ENCODE measurements at places on chromosomes 2 and 18.
A peak's percentile ranks its signal among the peaks of the same experiment; 100 is the strongest.

GRCh38 chr18:31120594-31120993 is 18.4 kb upstream of the DSC2 start:
- no peak for DNase-seq

- no peak for DNase-seq
Observed at GRCh38 chr2:44267796-44268648, 7.3 kb upstream of the SLC3A1 start.

GRCh38 chr2:238790833-238791230 is 57.1 kb upstream of the TWIST2 start:
- DNase-seq: no peak

GRCh38 chr2:162232671-162233070 is 10.6 kb downstream of the FAP start:
- DNase-seq: no peak

- DNase-seq: no peak
Observed at GRCh38 chr2:2321200-2321540, 9.9 kb downstream of the MYT1L start.

GRCh38 chr18:59067873-59068272 is 71.8 kb upstream of the SEC11C start:
- no peak for DNase-seq

GRCh38 chr2:112032689-112033465 is 22.2 kb upstream of the TMEM87B start:
- DNase-seq: no peak

DNA sequence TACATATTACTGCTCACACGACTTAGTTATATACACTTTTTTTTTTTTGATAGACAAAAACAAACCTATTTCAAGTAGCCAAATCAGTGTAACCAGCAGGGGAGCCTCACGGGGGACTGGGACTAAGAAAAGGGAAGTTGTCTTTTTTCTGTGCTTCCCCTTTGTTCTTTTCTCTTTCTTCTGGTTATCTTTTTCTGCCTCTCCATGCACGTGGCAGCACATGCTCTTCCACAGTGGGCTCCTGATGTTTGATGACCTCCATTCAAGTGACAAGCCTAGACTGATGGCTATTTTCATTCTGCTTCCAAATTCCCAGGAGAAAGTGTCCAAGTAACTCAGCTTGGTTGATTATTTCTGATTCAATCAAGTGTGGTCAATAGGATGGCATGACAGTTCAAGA is 98.2 kb upstream of the STK39 start:
- no peak for DNase-seq

GRCh38 chr2:45984896-45985473 is 312.2 kb upstream of the EPAS1 start:
- no peak for DNase-seq

DNA sequence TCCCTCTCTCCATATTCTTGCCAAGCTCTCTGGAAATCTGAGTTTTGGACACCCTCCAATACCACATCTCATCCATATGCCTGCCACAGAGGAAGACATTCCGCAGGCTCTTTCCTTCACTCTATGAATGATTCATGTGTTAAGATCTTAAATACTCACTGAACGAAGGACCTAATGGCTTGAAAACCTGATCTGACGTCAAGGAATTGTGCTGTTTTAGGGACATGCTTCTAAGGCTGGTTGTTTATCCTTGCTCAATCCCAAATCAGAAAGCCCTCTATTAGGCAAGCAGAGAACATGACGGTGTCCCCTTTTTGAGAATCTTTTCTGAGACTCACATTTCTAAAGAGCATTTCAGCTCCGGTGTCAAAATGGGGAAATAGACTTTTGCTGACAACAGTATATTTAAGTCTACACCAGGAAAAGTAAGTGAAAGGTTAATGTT is 83.7 kb upstream of the GALNT5 start:
- no peak for DNase-seq

GRCh38 chr18:70154591-70155194 is 50.8 kb downstream of the RTTN start:
- no peak for DNase-seq

- DNase-seq: no peak
Observed at GRCh38 chr2:206442474-206442832, 879 bp upstream of the ADAM23 start.

DNA sequence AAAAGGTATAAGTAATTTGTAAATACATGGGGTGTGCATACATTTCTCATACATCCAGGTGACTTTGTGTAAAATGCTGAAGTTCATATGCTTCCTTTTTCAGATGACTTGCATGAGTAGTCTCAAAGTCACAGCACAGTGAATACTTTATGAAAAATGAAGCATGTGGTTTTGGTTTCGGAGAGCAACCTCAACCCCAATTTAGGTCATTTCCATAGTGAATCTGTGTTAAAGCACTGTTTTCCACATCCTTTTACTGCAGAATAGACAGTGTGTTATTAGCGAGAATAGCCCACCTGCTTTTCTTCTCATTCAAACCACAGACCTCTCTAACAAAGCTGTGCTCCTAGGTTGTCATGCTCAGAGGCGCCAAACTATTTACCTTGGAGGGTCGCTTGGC is 204.4 kb upstream of the RASGRP3 start:
- DNase-seq: no peak

- DNase-seq: no peak
Observed at GRCh38 chr2:30867385-30867784, 60.1 kb upstream of the CAPN13 start.

DNA sequence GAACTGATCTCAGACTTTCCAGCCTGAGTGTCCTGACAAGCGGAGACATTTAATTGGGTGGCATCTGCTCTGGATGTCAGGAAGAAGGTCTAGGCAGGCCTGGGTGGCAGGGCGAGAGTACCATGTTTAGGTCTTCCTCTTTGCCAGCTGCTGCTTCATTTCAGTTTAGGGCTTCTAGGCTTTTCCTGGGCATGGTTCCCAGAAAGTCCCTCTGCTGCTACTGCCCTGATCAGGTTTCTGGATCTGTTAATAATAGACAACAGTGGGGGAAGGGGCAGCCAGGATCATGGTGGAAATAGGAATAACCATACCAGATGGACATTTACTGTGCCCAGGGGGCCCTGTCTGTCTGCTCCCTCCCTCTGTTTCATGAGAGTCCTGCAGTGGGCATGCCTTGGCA is 2.3 kb upstream of the PLCD4 start:
- no peak for DNase-seq

GRCh38 chr2:102540882-102541281 is 67.9 kb downstream of the SLC9A4 start:
- no peak for DNase-seq

DNA sequence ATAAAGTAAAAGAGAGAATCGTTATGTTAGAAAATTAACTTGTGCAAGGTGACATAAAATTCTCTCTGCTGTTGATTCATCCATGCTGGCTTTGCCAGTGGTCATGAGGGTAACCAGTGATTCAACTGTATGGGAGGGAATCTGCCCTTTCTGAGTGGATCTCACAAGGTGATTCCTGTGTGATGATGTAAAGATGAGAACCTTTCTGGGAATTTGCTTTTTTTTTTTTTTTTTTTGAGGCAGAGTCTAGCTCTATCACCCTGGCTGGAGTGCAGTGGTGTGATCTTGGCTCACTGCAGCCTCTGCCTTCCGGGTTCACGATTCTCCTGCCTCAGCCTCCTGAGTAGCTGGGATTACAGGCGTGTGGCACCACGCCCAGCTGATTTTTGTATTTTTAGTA is 23.3 kb downstream of the RAB31 start:
- no peak for DNase-seq

- DNase-seq: no peak
Observed at GRCh38 chr2:121359170-121359569, 74.2 kb upstream of the TFCP2L1 start.

DNA sequence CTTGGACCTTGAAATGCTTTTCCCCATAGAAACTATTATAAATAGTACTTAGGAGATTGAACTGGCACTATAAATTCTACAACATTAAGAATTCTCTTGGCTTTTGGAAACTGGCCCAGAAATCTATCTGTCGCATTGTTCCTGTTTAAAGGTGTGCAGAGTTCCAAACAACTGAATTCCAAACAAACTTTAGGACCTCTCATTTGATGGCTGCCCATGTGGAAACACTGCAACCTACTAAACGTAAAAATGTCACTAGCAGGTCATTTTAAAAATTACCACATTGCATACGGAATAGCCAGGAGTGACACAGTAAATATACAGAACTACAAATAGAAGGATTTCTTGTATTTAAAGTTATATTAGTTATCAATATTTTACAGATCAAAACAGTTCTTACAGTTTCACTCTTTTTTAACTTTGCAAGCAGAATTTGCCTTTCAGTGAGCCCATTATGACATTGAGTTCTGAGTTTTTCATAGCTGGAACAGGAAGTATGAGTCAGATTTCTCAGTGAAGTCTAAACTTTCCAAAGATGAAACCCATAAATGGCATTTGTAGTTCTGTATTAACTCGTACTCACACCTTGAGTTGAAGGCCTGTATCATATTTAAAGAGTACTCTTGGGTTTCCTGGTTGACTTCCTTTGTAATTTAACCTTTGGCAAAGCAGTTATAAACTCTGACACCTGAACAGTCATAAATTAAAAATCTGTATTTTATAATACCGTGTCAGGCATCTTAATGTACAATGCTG is 142.3 kb upstream of the BOD1L2 start:
- DNase-seq: no peak

DNA sequence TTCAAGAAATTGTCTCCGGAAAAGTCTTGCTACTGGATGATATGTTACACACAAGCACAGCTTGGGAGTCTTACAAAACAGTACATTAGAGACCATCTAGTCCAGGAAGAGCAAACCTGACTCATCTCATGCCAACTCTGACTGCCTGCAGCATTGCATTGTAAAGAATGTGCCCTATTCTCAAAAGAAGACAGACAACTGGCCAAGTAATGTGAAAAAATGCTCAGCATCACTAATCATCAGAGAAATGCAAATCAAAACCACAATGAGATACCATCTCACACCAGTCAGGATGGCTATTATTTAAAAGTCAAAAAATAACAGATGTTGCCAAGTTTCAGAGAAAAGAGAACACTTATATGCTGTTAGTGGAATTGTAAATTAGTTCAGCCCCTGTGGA is 42.7 kb upstream of the GORASP2 start:
- no peak for DNase-seq

GRCh38 chr18:35038881-35039491 is 2.2 kb upstream of the MAPRE2 start:
- no peak for DNase-seq

- no peak for DNase-seq
Observed at GRCh38 chr2:80464275-80464674, 159.7 kb upstream of the LRRTM1 start.

DNA sequence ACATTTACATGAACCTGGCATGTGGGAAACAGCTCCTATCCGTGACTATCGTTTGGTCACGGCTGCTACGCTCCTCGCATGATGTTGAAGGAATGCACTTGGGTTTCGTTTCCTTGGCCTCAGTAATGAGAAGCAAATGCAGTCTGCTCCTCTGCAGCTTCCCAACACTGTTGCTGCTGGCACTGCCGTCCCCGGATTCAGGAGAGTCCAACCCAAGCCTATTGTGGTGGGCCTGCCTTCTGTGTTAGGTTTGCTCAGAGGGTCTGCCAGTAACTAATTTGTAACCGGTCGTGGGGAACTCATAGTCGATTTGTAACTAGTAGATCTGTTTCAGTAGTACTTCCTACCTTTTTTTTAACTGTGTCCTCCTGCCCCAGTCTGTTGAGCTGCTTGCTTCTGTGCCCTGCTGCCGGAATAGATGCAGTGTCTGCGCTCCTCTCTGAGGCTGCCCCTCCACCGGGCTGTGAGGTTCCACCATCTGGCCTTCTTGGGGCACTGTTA is 58.4 kb downstream of the WDSUB1 start:
- DNase-seq: no peak

DNA sequence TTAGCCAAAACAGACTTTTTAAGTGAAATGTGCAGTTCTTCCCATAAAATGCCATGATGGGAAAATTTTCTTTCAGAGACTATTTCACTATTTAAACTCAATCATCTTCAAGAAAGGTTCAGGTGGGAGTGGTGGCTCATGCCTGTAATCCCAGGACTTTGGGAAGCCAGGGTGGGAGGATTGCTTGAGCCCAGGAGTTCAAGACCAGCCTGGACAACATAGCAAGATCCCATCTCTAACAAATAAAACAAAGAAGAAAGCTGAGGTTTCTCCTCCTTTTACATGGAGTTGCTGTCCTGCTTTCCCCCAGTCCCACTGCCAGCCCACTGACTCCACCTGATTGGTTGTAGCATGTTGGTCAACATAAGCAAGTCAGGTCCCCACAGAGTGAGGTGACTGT is 25.8 kb upstream of the SOS1 start:
- DNase-seq: no peak

DNA sequence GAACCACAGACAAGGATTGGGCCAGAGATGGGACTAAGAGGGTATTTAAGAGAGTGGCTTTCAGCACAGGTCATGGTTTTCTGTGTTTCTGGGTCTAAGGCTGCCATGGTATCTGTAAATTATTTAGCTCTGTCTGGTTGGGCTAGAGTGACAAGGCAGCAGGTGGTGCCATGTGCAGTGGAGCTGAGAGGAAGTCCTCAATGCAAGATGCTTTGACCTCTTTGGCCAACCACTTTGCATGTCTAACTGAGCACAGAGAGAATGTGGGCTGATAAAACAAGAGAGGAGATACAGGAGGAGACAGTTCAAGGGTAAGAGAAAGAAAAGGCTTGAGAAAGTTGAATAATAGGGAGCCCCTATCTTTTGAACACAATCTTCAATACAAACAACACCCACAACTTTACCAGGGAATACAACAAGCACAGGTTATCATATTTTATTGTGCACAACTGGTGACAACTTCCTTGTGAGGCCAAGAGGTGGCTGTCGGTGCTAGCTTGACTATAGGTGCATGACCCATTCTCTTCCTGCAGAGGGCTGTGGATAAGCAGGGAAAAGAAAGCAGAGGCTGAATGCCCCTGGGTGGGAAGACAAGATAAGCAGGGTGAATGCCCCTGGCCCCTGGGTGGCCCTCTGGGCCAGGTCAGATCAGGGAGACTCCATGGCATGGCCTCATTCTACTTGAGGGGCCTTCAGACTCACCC is 12.3 kb downstream of the FLACC1 start:
- DNase-seq: no peak

DNA sequence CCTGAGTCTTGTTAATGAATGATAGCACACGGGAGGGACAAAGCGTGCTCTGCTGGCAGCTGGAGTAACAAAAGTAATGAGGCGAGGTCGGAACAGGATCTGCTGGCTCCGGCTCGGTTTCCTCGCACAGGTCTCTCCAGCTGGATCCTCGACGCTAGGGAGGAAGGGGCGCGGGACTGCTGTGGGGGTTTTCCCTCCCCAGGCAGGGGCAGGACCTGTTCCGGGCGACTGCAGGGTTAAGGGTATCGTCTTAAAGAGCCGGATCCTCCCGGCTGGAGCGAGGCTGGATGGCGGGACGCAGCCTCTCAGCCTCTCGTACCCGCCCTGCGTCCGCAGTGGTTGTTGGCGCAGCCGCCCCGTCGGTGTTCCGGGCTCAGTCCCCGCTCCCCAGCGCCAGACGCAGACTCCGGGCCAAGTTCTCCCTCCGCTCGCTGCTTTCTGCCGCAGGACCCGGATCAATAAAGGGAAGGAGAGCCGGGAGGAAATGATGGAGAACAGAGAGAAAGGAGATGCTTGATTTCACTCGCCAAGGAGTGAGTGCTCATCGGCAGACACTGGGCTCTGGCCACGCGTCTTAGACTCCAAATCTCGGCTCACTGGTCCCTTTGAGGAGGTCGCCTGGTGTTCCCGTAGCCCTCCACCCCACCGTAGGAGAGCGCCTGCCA is 1.1 kb upstream of the LIPG start:
- peak; percentile 69 for DNase-seq

Data from posterior cingulate gyrus (tissue), 11 donors.